Inflammatory macrophage treated with lipopolysaccharide for 4 hours (primary cell): ENCODE measurements at places on chromosomes 3 and 15.

- DNase-seq = no peak
These were observed 297.7 kb downstream of the GBE1 start for GRCh38 chr3:81463781-81464180.

- DNase-seq = no peak
These were observed 31.4 kb upstream of the MGLL start for GRCh38 chr3:127853681-127854080.

DNA sequence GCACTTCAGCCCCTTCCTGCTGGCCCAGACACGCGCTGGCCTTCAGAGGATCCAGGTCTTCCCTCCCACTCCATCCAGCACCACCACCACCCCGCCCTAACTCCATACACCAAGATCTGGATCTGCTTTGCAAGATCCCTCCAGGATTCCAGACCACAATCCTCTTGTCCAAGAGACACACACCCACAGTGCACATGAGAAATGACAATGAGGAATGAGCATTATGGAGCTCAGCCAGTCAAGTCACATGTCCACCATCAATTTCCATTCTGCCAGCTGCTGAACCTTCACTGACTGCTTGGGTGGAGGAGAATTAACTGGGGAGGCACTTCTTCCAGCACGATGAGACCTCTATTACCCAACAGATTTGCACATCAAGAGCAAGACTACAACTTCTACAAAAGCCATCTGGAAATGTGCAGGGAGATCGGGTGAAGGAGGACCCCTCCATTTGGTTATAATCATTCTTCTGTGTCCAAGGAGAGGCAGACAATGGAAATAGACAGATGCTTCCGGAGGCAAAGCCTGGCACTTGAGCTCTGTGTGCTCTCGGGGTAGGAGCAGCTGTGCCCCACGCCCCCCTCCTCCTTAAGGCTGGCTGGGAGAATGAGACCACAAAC, 12.3 kb upstream of the SPATA12 start:
- DNase-seq = no peak

DNA sequence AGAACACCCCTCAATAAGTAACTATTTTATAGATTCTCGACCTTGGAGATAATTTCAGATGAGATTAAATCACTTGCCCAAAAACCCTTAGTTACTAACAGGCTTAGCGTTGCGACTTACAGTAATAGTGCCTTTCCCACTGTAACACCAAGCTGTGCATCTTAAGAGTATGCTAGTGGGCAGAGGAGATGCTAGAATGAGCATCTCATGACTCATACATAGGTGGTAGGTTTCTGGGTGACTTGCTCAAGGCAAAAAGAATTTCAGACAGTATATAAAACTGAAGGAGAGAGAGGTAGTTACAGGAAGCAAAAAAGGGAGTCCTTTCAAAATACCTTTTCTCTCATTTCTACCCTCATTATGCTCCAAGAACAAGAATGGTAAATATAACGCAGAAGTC, 3.9 kb downstream of the KATNBL1 start:
- no peak for DNase-seq

DNA sequence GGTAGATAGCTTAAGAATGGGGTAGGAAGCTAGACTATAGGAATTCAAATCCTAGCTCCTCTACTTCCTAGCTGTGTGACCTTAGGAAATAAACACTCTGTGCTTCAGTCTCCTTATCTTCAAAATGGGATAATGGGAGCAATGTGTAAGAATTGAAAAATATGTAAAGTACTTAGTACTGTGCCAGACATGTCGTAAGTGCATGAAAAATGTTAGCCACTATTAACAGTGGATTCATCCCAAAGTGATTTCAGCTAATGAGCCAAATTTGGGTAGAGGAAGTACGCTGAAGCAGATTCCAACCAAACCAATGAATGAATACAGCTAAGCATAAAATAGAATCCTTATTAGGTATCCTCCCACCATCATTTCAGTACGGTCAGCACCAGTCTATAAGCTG, 192.1 kb downstream of the RORA start:
- DNase-seq = no peak

DNA sequence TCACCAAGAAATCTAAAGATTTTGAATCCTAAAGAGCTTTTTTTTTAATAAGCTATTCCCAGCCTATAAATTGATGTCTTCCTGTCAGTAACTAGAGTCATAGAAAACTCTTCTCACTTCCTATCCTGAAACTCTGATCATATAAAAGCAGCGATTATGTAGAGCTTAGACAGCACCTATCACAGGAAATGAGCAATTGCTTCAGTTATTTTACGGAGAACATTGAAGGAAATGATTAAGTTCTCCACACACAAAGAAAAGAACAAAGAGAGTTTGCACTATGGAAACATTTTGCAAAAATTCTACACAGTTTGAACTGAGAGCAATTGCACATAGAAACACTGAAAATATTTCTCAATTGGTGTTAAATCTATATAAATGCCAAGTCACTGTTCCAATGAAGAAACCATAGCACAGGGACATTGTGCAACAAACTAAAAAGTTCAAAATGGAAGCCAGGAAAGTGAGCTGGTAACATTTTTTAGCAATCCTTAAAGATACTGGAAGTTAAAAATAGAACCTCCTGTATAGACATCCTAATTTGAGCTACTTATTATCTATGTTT, 291.5 kb upstream of the ARHGEF26 start:
- peak; percentile 17 for DNase-seq

- DNase-seq = no peak
These were observed 10.0 kb downstream of the ARMC8 start for GRCh38 chr3:138197058-138197457.

DNA sequence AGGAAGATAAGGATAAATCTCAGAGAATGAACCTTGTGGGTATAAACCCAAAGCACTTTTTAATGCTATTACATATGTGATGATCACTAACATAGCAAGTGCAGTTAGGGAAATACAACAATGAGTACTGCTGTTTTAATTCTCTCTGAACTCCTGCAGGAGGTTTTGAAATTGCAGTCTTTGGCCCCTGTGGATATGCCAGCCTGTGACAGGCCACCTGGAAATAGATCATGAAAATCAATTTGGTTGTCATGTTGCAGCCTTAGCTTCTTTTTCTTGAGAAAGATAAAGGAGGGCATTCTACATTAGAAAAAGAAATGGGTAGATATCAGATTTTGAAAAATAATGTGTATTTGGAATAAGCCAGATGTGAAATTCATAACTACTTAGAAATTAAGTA, 103.6 kb downstream of the RSRC1 start:
- no peak for DNase-seq

GRCh38 chr15:58346361-58346760, 85.4 kb upstream of the LIPC start:
- DNase-seq = no peak

DNA sequence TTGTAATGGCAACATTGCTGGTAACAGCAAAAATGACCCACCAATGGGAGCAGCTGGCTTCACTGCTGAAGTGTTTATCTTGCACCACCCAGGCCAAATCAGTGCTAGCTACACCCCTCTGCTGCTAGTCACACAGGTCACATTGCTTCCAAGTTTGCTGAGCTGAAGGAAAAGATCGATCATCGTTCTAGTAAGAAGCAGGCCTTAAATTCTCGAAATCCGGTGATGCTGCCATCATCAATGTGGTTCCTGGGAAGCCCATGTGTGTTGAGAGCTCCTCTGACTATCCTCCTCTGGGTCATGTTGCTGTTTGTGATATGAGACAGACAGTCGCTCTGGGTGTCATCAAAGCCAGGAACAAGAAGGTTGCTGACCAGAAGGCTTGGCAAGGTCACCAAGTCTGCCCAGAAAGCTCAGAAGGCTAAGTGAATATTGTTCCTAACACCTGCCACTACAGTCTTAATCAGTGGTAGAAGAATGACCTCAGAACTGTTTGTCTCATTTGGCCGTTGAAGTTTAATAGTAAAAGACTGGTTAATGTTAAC, 21.2 kb downstream of the TM4SF4 start:
- DNase-seq = peak; percentile 73

DNA sequence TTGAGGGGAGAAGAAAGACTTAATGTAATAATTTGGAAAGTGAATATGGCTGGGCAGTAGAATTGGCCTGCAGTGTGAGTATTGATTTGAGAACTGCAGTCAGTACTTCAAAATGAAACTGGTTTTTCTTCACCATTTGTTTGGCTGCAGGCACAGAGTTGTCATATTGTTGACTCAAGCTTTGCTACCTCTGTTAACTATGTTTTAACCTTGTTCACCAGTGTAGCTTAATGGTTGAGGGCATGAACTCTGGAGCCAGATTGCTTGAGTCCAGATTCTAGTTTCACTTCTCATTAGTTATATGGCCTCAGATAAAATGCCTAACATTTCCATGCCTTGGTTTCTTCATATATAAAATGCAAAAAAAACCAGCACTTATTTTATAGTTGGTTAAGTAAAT, 64.1 kb downstream of the CFAP44 start:
- DNase-seq = no peak

DNA sequence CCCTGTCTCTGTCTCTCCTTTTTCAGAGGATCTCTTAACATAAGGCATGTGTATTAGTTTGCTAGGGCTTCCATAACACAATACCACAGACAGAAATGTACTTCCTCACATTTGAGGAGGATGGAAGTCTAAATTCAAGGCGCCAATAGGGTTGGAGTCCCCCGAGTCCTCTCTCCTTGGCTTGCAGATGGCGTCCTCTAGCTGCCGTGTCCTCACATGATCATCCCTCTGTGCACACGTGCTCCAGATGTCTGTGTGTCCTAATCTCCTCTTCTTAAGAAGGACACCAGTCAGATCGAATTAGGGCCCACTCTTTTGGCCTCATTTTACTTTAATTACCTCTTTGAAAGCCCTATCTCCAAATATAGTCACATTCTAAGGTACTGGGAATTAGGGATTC, 23.0 kb upstream of the BFSP2 start:
- no peak for DNase-seq

- DNase-seq = peak; percentile 13
These were observed 156.7 kb downstream of the KLF13 start for GRCh38 chr15:31483053-31483985.

GRCh38 chr3:88467191-88467590, 317.4 kb downstream of the C3orf38 start:
- DNase-seq = no peak

- DNase-seq = no peak
These were observed 73.3 kb upstream of the SNRK start for GRCh38 chr3:43212914-43213611.

- no peak for DNase-seq
These were observed 614.4 kb downstream of the FHIT start for GRCh38 chr3:60636846-60637245.

DNA sequence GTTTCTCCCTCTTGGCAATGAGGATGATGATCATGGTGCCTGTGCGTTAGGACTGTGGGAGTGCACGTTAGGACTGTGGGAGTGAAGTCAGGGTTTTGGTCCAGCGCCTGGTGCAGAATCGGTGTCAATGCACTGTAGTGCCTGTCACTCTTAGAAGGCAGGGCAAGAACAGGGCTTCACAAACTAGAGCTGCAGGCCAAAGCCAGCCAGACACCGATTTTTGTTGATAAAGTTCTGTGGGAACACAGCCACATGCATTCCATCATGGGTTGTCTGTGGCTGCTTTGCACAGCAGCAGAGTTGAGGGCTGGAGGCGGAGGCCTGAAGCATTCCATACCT, 32.6 kb upstream of the NR2C2 start:
- no peak for DNase-seq

DNA sequence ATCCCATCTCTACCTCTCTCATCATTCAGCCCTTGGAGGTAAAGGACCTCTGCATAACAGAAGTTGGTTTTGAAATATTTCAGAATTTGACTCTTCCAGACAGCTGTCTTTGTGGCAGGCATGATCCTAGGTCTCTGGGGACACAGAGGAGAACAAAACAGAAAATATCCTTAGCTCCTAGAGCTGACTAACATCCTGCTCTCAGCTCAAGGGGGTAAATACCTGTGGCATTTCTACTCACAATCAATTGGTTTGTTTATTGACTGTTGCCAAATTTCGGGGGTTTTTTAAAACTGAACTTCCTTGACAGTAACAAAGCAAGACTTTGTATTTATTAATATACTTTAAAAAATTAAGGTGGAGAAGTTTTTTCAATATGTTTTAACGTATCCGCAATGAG, 78.8 kb downstream of the EOMES start:
- no peak for DNase-seq

DNA sequence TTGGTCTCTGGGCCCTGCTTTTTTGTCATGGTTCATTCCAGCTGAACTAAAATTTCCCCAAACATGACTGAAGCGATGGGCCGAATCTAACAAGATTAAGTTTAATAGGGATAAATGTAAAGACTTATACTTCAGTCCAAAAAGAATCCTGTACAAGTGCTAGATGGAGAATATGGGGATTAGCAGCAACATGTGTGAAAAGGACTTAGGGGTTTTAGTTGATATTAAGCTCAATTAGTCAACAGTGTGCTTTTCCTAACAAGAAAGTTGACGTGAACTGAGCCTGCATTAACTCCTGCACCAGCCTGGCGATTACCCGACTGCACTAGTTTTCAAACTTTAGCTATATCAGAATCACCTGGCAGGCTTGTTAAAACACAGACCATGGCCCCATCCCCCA, 61.0 kb upstream of the BBX start:
- no peak for DNase-seq

DNA sequence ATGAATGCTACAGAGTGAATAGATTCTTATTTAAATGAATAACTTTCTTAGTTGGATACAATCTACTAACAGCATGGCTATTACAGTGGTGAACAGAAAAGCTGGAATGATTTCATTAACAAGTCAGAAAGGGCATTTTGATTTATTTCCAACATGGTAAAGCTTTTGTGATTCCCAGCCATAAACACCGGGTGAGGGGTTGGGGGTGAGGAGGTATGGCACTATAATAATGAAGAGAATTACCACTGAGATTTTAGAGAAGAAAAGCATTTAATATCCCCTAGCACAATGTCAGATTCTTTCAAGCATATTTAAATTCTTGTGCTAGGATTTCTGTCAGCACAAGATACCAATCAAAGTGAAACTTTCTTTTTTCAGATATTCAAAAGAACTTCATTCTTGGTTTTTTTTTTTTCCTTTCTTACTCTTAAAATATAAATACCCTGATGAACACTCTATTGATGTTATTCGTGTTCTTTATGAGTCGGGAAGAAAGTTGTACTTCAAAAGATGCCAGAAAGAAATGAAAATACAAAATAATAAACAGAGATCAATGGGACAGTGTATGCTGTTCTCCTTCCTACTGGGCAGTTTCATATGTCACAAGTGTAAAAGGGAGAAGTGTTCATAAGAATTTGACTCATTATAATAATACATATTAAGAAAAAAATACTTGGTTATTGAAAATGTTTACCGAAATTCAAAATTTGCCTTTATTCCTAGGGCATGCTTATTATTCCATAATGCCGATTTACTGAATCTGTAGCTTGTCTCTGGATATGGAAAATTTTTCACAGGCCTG, 522.8 kb downstream of the CADM2 start:
- no peak for DNase-seq

- no peak for DNase-seq
These were observed 224.8 kb upstream of the NANOGP8 start for GRCh38 chr15:35309886-35310285.

GRCh38 chr3:48429317-48429959, 448 bp downstream of the PLXNB1 start:
- peak; percentile 21 for DNase-seq
